Adrenal gland (tissue), 19 donors: ENCODE measurements at places on chromosomes 6 and 20. TPM values are rescaled to one million over a fixed set of nuclear protein-coding genes. Genes with fewer than 3 reads are reported as not detected.

DNA sequence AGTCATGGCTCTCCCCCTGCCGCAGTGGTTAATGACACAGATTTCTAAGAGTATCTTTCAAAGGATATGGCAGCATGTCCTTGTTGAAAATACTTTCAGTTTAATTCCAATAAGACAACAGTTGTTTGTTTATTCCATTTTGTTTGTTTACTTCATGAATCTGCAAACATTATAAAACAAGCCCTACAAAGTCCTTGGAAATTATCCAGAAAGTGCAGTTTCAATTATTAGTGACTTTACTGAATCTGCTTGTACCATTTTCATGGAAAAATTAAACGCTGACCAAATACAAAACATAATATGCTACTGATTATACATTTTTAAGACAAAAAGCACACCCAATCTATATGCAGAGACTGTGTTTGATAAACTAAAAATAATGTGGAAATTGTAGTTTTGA is 3.3 kb downstream of the HEY2 start:
- no peak for DNase-seq
- H3K4me1 ChIP-seq: peaks cover 23% of the 10 kb centered on the region
- no peak overlapping the region for H3K4me3 ChIP-seq
- H3K36me3 ChIP-seq: no peaks in the 10 kb centered on the region
- no peak overlapping the region for H3K27ac ChIP-seq

- H3K4me1 ChIP-seq: no peaks in the 10 kb centered on the region
- no peak overlapping the region for H3K27ac ChIP-seq
- peak; percentile 16 for DNase-seq
- H3K36me3 ChIP-seq: no peaks in the 10 kb centered on the region
- no peaks in the 10 kb centered on the region for H3K27me3 ChIP-seq
- no peak overlapping the region for H3K4me3 ChIP-seq
Observed at GRCh38 chr6:3208098-3208774, 19.2 kb downstream of the TUBB2B start.

DNA sequence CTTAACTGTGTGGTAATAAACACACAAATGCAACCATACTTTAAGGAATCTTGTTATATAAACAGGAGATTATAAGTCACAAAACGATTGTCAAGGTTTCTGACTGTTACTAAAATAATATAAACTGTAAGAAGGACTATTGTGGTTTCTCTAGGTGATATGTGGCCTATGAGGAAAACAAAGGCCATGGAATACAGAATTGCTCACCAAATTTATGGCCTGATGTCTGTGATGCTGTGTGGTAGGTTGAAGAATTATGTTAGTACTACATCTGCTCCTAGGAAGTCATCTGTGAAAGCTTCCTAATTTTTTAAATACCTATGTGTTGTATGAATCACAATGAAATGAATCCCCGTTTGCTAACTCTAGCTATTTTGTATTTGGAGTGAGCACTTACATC is 875.4 kb upstream of the MAP3K7 start:
- H3K27ac ChIP-seq: no peak overlapping the region
- no peak overlapping the region for H3K4me3 ChIP-seq
- no peaks in the 10 kb centered on the region for H3K36me3 ChIP-seq
- no peaks in the 10 kb centered on the region for H3K4me1 ChIP-seq
- no peak for DNase-seq

- H3K36me3 ChIP-seq: no peaks in the 10 kb centered on the region
- no peak overlapping the region for H3K27ac ChIP-seq
- H3K27me3 ChIP-seq: no peaks in the 10 kb centered on the region
Observed at GRCh38 chr6:56637640-56638039, 5.0 kb downstream of the DST start.

DNA sequence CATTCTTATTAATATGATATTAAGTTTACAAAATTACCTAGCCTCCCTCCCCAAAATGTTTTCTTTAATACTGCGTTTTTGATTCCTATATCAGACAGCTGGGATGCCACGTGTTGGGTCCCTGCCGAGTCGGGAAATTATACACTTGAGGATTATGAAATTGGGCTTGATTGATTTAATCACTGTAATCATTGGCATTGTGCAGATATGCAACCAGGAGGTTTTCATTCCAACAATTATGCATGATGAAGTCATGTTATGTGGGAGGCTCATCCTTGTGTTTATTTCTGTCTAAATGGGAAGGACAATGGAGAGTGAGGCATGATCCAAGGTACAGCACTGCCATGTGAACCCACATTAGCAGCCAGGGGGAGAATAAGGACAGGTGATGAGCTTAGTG is 30.6 kb upstream of the RIPOR2 start:
- H3K27me3 ChIP-seq: no peaks in the 10 kb centered on the region
- DNase-seq: no peak
- no peak overlapping the region for H3K4me3 ChIP-seq
- no peaks in the 10 kb centered on the region for H3K36me3 ChIP-seq

DNA sequence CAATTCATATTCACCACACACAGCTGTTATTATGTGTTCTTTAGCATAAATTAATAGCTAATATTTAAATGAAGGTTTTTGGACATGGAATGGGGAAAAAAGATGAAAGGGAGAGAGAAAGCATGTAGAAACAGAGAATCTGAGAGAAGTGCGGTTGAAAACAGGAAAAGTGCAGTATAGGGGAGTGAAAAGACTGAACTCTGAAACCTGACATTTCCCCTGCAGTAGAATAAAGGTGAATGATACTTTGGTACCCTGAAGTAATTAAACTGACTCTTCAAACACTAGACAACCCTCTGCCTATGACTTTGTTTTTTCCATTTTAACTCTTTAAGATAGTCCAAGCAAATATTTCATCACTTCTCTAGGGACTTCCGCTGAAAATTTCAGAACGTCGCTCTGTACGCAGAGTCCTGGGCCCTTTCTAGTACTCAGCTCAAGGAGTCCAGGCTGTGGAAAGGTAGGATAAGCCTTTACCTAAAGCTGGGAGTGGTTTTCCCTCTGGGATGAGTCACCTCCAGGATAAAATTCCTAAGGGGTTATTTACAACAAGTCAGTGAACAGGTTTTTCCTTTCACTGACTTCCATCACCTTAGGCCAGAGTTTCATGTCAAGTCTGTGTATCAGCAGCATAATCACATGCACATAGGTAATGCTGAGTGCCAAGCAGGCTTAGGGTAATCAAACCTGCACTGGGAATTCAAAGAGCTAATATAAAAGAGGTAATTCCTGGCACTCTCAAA is 614.5 kb downstream of the PKHD1 start:
- H3K4me3 ChIP-seq: no peak overlapping the region
- H3K27me3 ChIP-seq: no peaks in the 10 kb centered on the region
- H3K36me3 ChIP-seq: no peaks in the 10 kb centered on the region
- no peak for DNase-seq
- H3K27ac ChIP-seq: no peak overlapping the region

DNA sequence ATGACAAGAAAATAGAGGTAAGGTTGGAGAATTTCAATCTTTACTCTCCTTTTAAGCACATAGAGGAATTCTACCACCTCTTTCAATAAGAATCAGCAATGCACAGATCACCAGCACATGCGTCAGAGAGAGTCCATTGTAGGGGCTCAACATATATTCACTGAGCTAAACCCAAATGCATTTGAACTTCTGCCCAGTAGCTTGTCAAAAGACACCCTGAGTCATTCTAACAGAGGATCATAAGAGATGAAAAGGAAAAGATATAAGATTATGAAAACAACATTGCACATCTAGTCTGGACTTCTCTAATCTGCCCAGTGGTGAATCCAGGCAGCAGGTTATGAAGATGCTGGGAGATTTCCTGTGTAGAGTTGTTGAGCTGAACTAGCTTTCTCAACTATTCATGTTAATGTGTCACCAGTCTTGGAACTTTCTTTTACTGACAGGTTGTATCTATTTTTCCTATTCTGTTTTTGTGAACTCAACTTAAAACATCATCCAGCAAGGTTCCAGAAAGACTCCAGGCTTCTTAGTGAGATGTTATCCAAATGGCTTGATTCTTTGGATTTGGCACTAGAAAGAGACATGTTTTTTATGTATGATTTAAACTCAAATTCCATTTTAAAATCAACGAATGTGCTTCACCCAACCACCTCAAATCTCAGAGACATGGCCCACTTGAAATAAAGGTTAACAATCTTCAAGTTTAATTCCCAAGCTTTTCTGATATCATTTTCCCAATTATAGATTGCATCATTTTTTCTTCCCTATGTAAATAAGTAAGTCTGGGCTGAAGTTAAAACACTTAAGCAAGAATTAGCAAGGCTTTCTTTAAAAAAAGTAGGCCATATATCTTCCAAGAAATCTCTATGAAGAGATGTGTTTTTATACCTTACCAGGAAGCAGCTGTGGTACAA is 89.3 kb downstream of the TSHZ2 start:
- H3K4me3 ChIP-seq: no peak overlapping the region
- H3K27me3 ChIP-seq: no peaks in the 10 kb centered on the region
- peaks cover 15% of the 10 kb centered on the region for H3K4me1 ChIP-seq
- no peaks in the 10 kb centered on the region for H3K36me3 ChIP-seq
- H3K27ac ChIP-seq: no peak overlapping the region

- no peaks in the 10 kb centered on the region for H3K4me1 ChIP-seq
- H3K27ac ChIP-seq: no peak overlapping the region
- no peaks in the 10 kb centered on the region for H3K27me3 ChIP-seq
- no peak for DNase-seq
Observed at GRCh38 chr6:5151360-5151954, 66.3 kb downstream of the PPP1R3G start.

GRCh38 chr20:43682446-43682845 is 15.5 kb downstream of the MYBL2 start:
- H3K4me3 ChIP-seq: no peak overlapping the region
- no peak for DNase-seq
- no peak overlapping the region for H3K27ac ChIP-seq
- H3K4me1 ChIP-seq: no peaks in the 10 kb centered on the region
- H3K36me3 ChIP-seq: no peaks in the 10 kb centered on the region

- H3K27ac ChIP-seq: no peak overlapping the region
- no peaks in the 10 kb centered on the region for H3K27me3 ChIP-seq
- H3K4me3 ChIP-seq: no peak overlapping the region
- no peaks in the 10 kb centered on the region for H3K4me1 ChIP-seq
- no peaks in the 10 kb centered on the region for H3K36me3 ChIP-seq
- DNase-seq: no peak
Observed at GRCh38 chr6:1773700-1774099, 164.0 kb downstream of the FOXC1 start.

- H3K4me1 ChIP-seq: peaks cover 14% of the 10 kb centered on the region
- H3K36me3 ChIP-seq: no peaks in the 10 kb centered on the region
- H3K27ac ChIP-seq: peak overlapping the region; percentile 83
Observed at GRCh38 chr20:57440678-57441509, 49.7 kb downstream of the RBM38 start.

DNA sequence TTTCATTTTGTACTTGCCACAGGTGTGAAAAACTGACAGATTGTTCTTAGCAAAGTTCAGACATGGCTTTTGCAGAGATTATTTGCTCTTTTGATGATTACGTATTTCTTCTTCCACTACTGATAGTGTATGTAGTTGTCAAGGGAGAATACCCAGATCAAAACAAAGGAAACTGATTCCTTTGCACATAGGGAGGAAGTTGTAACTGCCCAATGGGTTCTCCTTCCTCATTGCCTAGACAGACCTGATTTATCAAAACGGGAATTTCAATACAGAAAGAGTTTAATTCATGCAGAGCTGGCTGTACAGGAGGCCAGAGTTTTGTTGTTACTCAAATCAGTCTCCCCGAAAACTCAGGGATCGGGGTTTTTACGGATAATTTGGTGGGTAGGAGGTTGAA is 214.7 kb downstream of the BCAS1 start:
- no peaks in the 10 kb centered on the region for H3K4me1 ChIP-seq
- H3K36me3 ChIP-seq: no peaks in the 10 kb centered on the region
- DNase-seq: no peak
- H3K4me3 ChIP-seq: no peak overlapping the region

DNA sequence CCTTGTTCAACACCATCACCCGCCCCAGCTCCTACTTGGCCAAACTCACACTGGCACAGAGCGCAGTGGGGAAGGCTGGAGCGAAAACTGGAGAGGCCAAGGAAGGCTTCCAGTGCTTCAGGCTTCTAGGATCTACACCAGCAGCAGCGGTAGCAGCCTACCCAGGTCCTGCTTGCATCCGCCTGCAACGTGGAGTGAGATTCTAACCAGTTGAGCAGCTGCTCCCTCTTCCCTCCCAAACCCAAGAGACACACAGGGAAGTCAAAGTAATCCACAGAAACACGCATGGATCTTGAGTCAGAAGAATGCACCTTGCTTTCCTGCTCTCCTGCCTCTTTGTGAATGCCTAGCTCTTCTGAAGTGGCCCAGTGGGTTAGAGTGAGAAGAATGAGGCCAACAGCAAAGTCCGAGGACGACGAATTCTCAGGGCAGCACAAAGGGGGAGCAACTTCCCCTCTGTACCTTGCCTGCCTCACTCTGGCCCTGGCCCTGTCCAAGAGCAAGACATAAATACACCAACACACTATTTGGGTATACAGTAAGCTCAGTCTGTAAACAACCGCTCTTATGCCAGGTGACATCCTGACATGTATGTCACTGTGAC is 95.9 kb upstream of the FOXQ1 start:
- DNase-seq: no peak
- no peak overlapping the region for H3K4me3 ChIP-seq
- no peak overlapping the region for H3K27ac ChIP-seq
- H3K36me3 ChIP-seq: no peaks in the 10 kb centered on the region

Gene RFX6
- not detected for total RNA-seq

DNA sequence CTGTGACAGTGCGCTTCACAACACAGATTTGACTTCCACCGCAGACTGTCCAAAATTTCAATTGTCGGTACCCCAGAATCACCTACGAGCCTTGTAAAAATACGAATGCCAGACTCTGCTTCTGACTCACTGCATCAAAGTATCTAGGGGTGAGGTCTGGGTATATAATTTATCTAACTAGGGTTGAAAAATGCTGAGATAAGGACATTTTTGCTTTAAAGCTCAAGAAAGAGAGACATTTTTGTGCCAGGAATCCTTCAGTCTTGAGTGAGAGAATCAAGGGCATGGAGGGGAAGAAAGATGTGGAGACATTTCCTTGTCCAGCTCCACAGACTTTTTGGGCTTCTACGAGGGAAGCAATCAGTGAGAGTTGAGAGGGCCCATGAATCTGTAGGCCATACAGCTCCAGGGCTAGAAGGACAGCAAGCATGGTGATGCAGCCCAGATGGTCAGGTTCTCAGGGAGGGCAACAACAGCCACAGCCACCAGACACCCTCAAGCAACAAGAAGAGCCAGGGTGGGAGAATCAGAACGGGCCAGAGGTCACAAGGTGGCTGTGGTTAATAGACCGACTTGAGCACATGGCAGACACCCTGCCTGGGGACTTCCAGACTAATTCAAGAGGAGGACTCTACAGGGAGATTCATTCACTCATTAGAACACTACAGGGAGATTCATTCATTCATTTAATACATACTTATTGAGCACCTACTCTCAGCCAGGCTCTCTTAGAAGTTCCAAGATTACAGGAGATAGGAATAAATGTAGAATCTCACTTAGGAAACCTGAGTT is 211.1 kb upstream of the PRDM1 start:
- no peaks in the 10 kb centered on the region for H3K36me3 ChIP-seq
- H3K4me3 ChIP-seq: no peak overlapping the region
- H3K27ac ChIP-seq: no peak overlapping the region
- H3K27me3 ChIP-seq: no peaks in the 10 kb centered on the region
- H3K4me1 ChIP-seq: no peaks in the 10 kb centered on the region

- H3K4me1 ChIP-seq: no peaks in the 10 kb centered on the region
- no peaks in the 10 kb centered on the region for H3K36me3 ChIP-seq
- H3K27ac ChIP-seq: no peak overlapping the region
- no peak for DNase-seq
- no peak overlapping the region for H3K4me3 ChIP-seq
Observed at GRCh38 chr6:20632696-20633095, 98.4 kb downstream of the CDKAL1 start.
